ENCODE measurements at places on chromosomes 1 and 21.

DNA sequence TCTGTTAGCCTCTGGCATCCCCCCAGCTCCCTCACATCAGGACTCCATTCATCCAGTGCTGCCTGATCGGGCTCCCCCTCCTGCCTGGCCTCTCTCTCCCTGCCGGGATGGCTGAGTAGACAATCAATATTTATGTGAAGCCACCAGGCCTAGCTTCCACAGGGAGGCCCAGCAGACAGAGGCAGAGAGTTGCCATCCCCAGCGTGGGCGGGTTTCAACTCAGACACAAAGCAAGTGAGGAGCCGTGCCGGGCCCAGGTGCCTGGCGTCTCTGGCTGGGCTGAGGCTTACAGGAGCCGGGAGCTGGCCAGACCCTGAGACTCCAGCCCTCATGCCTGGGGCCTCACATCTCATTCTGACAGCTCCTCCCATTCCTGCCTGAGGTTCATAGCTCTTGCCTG lies 34.5 kb upstream of the ATP2B4 start:
- DNase-seq = no peak

- DNase-seq = no peak
Observed at GRCh38 chr1:81547261-81547911, 253.3 kb upstream of the ADGRL2 start.

GRCh38 chr21:32329776-32330175 lies 31.1 kb downstream of the MRAP start:
- DNase-seq = no peak

DNA sequence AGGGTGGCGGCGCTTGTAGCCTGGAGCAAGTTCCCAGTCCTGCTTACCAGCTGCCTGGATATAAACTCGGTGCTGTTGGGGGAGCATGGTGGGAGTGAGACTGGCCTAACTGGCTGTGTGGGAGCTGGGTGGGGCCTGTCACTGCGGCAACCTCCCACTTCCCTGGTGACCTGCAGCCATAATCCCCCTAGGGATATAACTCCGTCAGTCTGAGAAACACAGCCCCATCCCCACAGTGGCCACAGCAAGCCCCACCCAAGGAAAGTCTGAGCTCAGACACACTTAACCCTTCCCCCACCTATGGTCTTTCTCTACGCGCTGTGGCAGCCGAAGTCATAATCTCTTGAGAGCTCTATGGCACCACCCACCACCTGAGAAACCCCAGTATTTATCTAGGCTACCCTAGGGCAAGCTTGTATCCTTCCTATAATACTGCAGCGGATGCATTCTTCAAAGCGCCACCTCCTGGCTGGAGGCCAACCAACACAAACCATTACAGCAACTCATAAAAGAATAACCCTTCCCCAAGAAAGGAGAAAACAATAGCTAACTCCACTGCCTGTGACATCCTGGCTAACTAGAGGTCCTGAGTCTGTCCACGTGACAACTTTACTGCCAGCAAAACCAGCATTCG lies 57.4 kb downstream of the ZNF648 start:
- DNase-seq = no peak

DNA sequence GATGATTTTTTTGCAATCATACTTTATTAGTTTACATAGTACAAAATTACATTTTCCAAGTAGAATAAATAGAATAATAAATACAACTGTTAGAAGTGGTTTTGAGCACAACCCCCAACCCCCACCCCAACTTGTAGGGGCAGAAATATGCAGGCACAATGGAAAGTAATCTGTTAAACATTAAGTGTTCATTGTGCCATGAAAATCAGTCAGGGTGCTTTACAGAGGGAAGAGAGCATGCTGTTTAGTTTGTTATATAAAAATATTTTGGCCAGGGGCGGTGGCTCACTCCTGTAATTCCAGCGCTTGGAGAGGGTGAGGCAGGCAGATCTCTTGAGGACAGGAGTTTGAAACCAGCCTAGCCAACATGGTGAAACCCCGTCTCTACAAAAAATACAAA lies 2.6 kb downstream of the OR10T2 start:
- DNase-seq = no peak

- DNase-seq = no peak
Observed at GRCh38 chr1:182113879-182114626, 52.5 kb upstream of the ZNF648 start.

DNA sequence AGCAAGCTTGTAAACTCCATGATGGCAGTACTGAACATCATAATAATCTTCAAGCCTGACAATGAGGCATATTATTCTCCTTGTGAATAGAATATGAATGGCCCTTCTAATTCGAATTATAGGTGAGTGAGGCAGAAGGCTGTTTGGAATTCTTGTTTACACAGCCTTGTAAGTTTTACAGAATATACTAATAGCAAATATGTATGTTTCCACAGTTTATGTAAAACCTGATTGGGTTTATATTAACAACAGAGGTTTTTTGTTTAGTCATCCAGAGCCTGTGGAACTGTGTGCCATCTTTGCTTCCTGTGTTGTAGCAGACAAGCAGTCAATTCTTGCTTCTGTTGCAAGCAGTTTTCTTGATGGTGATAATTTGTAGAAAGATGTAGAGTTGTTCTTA lies 8.0 kb downstream of the OSBPL9 start:
- DNase-seq = peak; percentile 30

DNA sequence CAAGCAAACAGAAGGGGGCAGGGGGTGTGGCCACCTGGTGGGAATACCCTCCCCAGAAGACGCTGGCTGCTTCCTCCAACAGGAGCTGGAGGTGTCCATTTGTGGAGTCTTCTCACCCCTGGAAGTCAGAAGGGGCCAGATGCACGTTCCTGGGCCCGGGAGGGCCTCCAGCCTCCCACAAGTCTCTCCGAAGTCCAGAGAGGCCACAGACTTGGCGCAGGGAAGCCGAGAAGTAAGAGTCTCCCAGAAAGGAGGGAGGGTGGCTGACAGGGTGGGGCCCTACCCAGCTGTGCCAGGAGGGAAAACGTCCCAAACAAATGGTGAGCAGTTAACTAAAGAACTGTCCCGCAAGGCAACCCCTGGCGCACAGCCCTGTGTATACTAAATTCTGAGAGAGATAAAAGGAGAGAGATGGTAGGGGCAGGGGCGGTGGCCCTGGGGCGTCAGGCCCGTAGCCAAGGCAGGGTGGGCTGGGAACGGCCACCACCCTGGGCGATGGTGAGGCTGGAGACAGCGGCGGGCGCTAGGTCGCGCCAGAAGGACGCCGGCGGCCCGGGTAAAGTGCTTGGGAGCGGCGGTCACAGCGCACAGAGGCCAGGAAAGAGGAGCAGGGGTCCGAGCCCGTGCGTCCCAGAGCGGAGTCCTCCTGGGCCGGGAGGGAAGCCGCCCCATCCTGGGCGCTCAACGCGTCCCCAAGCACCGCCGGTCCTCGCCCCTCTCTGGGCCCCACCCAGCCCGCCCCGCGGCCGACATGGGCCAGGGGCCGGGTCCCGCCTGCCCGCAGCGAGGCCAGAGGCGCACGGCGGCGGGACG lies 1.2 kb downstream of the CHD5 start:
- no peak for DNase-seq

DNA sequence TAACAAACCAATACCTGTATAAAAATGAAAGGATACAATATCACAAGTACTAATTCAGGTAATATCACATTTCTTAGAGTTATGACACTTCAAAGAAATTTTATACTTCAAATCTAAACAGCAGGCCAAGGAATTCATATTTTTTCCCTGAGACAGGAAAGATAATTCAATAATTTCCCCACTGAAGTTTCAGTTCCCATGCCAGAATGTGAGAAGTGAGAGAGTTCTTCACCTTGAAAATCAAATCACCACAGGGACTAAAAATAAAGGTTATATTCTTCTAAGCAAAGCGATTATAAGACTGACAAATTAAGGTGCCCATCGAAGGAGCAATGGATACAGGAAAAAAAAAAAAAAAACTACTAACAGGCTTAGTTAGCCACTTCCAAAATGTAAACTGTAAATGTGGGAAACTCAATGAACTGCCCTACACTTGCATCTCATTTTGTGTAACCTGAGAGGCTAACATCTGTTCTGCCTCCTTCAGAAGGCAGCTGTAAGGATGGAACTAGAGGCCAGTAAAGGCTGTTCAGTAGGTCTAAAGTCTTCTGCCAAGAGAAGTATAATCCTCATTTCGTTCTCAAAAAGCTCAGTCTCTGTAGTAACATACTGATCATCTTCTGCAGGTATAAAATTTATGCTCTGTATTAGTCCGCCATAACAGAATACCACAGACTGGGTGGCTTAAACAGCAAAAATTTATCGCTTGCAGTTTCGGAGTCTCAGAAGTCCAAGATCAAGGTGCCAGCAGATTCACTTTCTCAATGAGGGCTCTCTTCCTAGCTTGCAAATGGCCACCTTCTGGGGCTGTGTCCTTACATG lies 127.8 kb downstream of the RERE start:
- no peak for DNase-seq

GRCh38 chr1:83086346-83086745 lies 912.6 kb downstream of the TTLL7 start:
- no peak for DNase-seq

DNA sequence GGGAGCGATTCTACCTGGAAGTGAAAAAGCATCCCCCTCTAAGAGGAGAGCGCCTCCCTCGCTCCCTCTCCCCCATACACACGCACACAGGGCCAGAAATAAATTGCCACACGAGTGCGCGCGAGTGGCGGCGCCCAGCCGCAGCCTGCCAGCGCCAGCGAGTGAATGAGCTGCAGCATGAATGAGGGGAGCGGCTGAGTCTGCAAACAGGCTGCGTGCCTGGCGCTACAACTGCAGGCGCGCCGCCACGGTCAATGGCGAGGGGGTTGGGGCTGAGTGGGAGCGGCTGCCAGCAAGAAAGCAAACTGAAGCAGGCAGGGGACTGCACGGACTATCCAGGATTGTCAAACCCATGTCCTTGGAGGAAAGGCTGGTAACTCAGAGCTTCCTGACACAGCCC lies 2.2 kb downstream of the CAMK1G start:
- DNase-seq = peak; percentile 13

DNA sequence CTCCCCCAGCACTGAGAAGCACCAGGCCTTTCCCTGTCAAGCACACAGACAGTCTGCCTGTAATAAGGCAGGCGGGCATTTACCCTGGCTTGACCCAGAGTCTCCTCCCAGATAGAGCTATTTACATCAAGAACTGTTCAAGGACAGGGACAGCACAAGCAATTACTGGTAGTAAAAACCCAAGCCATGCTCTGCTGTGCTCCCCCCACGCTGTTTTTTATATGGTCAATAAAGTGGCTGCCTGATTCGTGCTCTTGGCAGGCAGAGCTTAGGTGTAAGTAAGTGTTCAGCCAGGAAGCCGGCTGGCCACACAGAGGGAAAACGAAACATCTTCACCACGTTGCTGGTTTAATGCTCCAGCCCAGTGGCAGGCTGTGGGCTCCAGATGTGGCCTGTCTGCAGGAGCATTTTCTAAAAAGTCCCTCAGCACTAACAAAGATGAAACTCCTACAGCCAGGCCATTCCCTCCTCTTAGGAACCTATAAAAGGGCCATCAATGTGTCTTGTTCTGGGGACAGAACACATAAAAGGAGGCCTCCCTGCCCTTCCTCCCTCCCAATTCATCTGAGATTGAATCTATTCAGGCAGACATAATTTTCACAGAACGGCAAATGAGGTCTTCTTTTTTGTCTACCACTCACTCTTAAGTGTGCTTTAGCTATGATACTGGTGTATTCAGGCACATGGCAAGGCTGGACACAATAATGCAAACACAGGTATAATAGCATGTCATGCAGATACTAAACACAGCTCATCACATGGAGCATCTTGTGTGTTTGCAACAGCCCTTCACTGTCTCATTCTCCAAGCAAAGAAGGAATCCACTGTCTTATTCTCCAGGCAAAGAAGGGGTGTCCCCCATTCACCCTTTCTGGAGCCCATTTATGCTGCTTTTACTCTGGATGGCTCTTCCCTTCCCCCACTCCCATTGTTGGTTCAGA lies 378.9 kb downstream of the HHAT start:
- DNase-seq = no peak

DNA sequence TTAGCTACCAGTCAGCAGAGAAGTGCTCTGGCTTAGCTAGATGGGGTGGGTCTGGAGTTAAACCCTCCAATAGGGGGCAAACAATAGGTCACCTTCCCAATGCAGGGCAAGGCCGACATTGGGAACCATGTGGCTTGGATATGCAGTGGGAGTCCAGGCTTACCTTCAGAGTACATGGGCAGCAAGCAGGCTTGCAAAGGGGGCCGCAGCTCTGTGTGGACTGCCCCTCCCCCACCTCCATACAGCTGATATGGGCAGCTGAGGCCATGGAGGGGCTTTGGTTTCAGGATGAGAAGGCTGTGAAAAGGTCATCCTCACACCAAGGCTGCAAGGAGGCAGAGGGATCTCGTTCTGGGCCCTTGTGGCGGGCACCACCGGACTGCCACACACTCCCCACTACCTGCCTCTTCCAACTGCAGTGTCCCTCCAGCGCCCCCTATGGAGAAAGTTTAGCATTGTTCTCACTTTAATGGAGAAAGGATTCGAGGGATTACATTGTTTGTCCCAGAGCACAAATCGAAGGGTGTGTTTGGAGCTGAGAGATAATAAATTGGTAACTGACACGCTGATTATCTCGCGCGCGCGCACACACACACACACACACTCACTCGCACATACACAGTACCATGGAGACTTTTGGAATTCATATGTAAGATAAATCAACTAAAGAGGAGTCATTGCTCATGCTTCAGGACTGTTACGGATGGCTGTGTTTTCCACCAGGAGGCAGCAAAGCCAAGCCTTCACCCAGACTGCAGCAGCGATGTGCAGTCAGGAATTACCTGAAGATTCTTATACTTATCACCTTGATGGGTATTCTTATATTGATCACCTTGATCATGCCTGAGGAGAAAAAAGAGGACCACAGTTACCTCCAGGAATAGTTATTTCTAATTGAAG lies 7.0 kb upstream of the SMCP start:
- peak; percentile 22 for DNase-seq

DNA sequence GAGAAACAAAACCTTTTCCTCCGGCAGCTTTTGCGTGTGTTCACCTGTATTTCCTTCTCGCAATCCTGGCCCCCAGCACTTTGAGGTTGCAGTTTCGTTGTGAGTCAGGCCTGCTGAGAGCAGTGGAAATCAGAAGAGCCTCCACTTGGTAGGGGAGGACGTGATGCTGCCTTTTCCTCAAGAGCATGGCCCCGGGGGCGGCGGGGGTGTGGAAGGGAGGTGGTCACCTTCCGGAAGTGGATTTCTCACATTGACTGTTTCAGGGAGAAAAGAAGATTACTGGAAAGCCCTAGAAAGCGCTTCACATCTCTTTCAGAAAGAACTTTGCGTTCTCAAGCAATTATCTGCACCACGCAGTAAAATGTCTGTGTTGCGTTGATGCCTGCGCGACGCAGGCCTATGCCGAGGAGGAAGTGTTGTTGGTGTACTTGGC lies 12.2 kb upstream of the IL10 start:
- peak; percentile 96 for DNase-seq

DNA sequence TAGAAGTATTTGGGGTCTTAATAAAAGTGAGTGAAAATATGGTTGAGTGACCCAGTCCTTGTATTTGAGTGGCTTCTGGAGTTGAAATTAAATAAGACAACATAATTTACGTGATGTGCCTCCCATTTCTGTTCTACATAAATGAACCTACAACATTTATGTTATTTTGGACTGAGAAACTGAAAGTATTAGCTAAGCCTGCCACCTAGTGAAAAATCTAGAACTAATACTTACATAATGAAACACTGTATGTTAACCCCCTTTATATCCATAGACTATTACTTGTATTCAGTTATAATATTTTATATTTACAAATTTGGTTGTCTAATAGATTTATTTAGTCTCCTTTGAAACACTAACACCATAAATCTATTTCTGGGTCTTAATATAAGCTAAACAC lies 298.9 kb downstream of the KCNT2 start:
- DNase-seq = no peak

GRCh38 chr1:44294588-44295007 lies 60.5 kb downstream of the ERI3 start:
- no peak for DNase-seq
